ENCODE measurements at places on chromosomes 3 and 15. TPM values are rescaled to one million over a fixed set of nuclear protein-coding genes. Genes with fewer than 3 reads are reported as not detected.

- no peak overlapping the region for H3K4me3 ChIP-seq
- H3K36me3 ChIP-seq, result no peaks in the 10 kb centered on the region
- no peak overlapping the region for H3K27ac ChIP-seq
- H3K4me1 ChIP-seq, result peaks cover under 1% of the 10 kb centered on the region
- H3K27me3 ChIP-seq, result no peaks in the 10 kb centered on the region
- no peak for DNase-seq
Measured at GRCh38 chr3:61724183-61724582, 162.8 kb downstream of the PTPRG start.

DNA sequence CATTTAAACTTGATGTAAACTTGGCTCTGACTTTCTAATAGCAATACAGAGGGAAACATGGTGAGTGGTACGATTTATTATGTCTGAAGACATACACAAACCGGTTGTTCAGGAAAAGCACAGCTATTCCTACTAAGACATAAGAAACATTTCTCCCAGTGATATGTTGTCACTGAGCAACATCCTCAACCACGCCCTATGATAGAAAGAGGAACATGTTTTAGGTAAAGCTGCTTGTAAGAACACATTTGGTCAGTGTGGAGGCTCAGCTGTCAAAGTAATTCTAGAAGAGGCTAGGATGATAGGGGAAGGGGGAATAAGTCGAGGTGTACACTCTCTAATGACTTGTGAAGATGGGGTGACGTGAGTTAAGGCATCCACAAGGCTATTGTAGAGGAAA is 42.7 kb upstream of the B3GNT5 start:
- no peak overlapping the region for H3K4me3 ChIP-seq
- H3K27me3 ChIP-seq, result no peaks in the 10 kb centered on the region
- H3K27ac ChIP-seq, result no peak overlapping the region
- H3K4me1 ChIP-seq, result no peaks in the 10 kb centered on the region
- no peak for DNase-seq

- DNase-seq, result no peak
- H3K27ac ChIP-seq, result no peak overlapping the region
- H3K4me3 ChIP-seq, result no peak overlapping the region
- H3K4me1 ChIP-seq, result no peaks in the 10 kb centered on the region
Measured at GRCh38 chr3:128359060-128359664, 107.5 kb downstream of the DNAJB8 start.

DNA sequence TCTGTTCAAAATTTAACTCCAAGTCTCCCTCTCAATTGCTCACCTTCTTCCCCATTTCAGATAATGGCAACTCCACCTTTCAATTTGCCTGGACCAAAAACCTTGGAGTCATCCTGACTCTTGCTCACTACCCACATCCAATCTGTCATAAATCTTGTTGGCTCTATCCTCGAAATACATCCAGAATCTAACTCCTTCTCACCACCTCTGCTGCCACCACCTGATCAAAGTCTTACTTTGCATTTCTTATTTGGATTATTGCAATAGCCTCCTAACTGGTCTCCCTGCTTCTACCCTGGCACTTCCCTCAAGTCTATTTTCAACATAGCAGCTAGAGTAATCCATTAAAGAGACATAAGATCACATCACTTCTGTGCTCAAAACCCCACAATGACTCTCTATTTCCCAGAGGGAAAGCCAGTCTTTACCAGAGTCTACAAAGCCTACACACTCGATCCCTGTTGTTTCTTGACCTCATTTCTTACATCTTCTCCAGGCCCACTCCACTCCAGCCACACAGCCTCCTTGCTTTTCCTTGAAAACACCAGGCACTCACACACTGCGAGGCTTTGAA is 86.6 kb downstream of the GPR156 start:
- no peak overlapping the region for H3K27ac ChIP-seq
- no peaks in the 10 kb centered on the region for H3K4me1 ChIP-seq
- no peak overlapping the region for H3K4me3 ChIP-seq
- no peak for DNase-seq

- H3K27ac ChIP-seq, result no peak overlapping the region
- H3K36me3 ChIP-seq, result no peaks in the 10 kb centered on the region
- DNase-seq, result no peak
- H3K27me3 ChIP-seq, result no peaks in the 10 kb centered on the region
- no peaks in the 10 kb centered on the region for H3K4me1 ChIP-seq
Measured at GRCh38 chr3:26920646-26921478, 298.3 kb downstream of the LRRC3B start.

DNA sequence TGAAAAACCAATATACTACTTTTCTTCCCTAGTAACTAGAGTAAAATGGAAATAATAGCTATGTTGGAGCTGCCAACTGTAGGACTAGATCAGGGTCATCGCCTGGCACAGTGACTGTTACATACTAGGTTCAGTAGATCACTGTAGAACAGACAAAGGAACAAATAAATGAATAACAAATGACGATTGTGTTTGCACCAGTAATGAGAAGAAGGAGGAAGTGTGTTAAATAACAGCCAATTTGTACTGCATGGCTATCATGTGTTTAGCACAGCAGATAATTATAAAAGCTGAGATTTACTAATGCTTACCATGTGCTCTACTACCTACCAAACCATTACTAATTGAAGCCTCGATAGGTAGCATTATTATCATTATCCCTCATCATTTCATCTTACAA is 85.3 kb upstream of the FXR1 start:
- H3K36me3 ChIP-seq, result no peaks in the 10 kb centered on the region
- H3K4me1 ChIP-seq, result no peaks in the 10 kb centered on the region
- no peak overlapping the region for H3K27ac ChIP-seq
- H3K27me3 ChIP-seq, result no peaks in the 10 kb centered on the region

GRCh38 chr3:45554006-45554666 is 40.4 kb upstream of the LIMD1 start:
- no peaks in the 10 kb centered on the region for H3K27me3 ChIP-seq
- H3K4me3 ChIP-seq, result no peak overlapping the region
- H3K36me3 ChIP-seq, result no peaks in the 10 kb centered on the region
- no peak for DNase-seq
- H3K27ac ChIP-seq, result no peak overlapping the region

GRCh38 chr15:55124616-55125015 is 72.1 kb downstream of the RSL24D1 start:
- H3K27me3 ChIP-seq, result no peaks in the 10 kb centered on the region
- H3K27ac ChIP-seq, result no peak overlapping the region
- H3K36me3 ChIP-seq, result no peaks in the 10 kb centered on the region
- no peak overlapping the region for H3K4me3 ChIP-seq

DNA sequence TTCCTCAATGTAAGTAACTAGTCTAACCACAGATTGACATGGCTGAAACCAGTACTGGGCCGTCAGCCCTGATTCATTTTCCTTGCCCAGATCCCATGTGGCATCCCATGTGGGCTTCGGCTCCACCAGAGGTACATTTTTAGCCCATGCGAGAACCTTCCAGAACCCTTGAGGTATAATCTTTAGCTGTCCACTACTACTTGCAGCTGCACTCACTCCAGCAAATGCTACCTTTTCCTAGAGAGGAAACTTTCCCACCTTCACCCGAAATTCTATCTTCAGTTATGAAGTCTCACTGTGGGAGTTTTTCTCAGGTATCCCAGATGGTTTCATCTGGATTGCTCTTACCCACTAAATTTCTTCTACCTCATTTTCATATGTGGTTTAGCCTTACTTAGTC is 907.2 kb downstream of the ROBO1 start:
- H3K27ac ChIP-seq, result no peak overlapping the region
- DNase-seq, result no peak
- H3K27me3 ChIP-seq, result no peaks in the 10 kb centered on the region
- no peaks in the 10 kb centered on the region for H3K4me1 ChIP-seq

DNA sequence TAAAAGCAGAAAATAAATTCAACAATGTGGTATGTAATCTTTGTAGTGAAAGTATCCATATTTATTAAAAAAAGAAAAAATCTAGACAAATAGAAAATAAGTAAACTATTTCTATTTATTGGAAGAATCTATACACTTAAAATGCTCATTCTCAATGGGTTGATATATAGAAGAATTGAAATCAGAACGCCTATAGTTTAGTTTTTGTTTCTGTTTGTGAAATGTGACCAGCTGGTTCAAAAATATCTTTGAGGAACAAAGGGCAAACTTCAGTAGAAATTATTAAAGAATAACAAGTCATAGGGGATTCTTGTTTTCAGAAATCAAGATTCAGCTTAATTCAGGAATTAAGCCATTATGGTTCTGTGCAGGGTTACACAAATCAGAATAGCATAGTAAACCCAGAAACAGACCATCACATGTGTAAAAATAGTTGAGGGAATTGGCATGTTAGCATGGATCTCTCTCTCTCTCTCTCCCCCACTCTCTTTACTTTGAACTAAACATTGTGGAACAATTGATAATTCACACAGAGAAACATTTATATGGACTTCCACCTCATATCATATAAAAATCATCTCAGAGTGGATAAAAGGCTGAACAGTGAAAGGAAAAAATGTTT is 134.0 kb downstream of the CHL1 start:
- H3K4me3 ChIP-seq, result no peak overlapping the region
- no peaks in the 10 kb centered on the region for H3K36me3 ChIP-seq
- H3K4me1 ChIP-seq, result no peaks in the 10 kb centered on the region
- H3K27ac ChIP-seq, result no peak overlapping the region

- H3K27me3 ChIP-seq, result no peaks in the 10 kb centered on the region
- peaks cover 1% of the 10 kb centered on the region for H3K36me3 ChIP-seq
- H3K27ac ChIP-seq, result no peak overlapping the region
- H3K4me3 ChIP-seq, result no peak overlapping the region
Measured at GRCh38 chr3:142802891-142803290, 79.1 kb downstream of the TRPC1 start.

DNA sequence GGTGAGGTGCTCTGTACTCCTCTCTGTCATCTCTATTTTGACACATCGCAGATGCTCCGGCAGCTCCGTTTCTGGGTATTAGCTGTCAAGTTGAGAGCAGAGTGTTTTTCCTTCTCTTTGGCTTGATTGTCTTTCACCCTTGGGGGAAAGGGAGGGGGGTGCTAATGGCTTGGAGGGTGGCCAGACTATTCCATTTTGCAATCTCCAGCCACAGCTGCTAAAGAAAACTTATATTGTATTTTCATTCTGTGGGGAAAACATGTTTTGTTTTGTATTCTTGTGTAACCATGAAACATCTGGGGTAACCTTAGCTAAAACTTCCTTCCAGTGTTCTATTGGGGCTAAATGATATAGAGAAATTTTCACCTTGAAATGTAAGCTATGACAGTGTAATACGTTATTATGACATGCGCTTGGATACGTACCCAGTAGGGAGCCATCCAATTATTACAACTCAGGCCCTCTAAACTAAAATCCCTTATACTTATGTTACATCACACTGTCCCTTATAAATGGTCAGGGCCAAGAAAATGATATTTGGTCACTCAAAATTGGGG is 14.0 kb upstream of the LARP6 start:
- no peaks in the 10 kb centered on the region for H3K27me3 ChIP-seq
- H3K27ac ChIP-seq, result no peak overlapping the region
- DNase-seq, result no peak
- no peak overlapping the region for H3K4me3 ChIP-seq
- H3K4me1 ChIP-seq, result no peaks in the 10 kb centered on the region
- H3K36me3 ChIP-seq, result no peaks in the 10 kb centered on the region

PCLAF gene
- total RNA-seq, result not detected

TRIM71 gene
- not detected for total RNA-seq

ZNF860 gene
- total RNA-seq, result 1.8 TPM

VEPH1 gene
- total RNA-seq, result not detected

TNFSF10 gene
- total RNA-seq, result 53.3 TPM

FANCD2OS gene
- not detected for total RNA-seq

All from aorta (tissue), 5 donors.